Muscle of leg (tissue), 16 donors: ENCODE measurements at places on chromosomes 12 and 14. TPM values are rescaled to one million over a fixed set of nuclear protein-coding genes. Genes with fewer than 3 reads are reported as not detected.

Gene MYF5
- total RNA-seq, result 31.1 TPM

Gene LYZ
- 11.3 TPM for total RNA-seq

Gene CACNA2D4
- total RNA-seq, result 1.6 TPM

Gene PLD4
- 3.1 TPM for total RNA-seq

Gene ATF7IP
- 29.3 TPM for total RNA-seq

Gene ITGA7
- 255 TPM for total RNA-seq

Gene CARMIL3
- 0.27 TPM for total RNA-seq

Gene GPR65
- 0.53 TPM for total RNA-seq

GRCh38 chr12:55008944-55009585, 10.7 kb upstream of the NEUROD4 start:
- H3K4me3 ChIP-seq, result no peak overlapping the region
- peaks cover 8% of the 10 kb centered on the region for H3K4me1 ChIP-seq
- no peak overlapping the region for H3K27ac ChIP-seq
- peaks cover 3% of the 10 kb centered on the region for H3K27me3 ChIP-seq

DNA sequence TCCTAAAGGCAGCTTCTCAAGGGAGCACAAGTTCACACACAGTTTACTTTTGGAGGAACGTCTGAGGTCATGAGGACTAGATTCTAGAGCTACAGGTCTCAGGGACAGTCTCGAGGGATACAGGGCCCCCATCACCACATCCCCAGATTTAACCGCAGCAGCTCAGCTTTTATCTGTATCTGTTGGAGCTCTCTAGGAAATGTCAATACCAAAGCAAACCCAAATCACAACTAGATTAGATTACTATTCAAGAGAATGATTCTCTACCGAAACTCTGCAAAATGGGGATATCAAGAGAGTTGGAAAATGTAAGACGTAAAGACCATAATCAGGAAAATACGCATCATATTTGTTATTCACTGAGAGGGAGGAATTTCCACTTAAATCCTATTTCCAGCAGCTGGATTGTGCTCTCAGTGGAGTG, 4.0 kb upstream of the MYRFL start:
- H3K36me3 ChIP-seq, result no peaks in the 10 kb centered on the region
- peak; percentile 73 for DNase-seq
- H3K4me3 ChIP-seq, result no peak overlapping the region
- H3K4me1 ChIP-seq, result peaks cover 10% of the 10 kb centered on the region
- no peaks in the 10 kb centered on the region for H3K27me3 ChIP-seq
- H3K27ac ChIP-seq, result no peak overlapping the region

DNA sequence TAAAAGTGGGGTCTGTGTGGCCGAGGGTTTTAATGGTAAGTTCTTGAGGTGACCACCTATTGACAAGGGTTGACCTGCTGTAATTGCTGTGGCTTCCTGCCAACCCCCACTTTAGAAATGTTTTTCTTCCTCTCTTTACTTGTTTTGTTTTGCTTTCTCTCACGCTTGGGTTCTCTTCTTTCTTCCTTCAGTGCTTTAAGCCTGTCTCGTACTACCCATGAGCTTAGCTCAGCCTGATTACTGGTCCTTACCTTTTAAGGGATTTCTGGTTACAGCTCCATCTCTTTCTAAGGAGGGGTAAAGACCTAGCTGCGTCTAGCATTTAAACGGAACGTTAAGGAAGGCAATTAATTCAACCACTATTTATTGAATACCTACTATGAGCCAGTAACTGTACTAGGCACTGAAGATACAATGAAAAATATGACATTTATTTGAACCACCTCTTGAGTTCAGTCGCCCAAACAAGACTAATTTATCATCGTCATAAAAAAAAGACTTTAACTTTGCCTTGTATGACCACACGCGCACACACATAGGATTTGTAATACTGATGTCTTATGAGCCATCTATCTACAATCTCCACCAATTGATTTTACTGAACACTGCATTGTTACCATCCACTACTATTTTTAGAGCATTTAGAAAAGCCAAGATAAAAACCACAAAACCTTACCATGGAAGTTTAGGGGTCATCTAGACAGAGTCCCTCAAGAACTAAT, 888 bp upstream of the PPP1R12A start:
- peak overlapping the region; percentile 99 for H3K27ac ChIP-seq
- H3K4me3 ChIP-seq, result peak overlapping the region; percentile 94
- DNase-seq, result no peak

GRCh38 chr12:106582641-106583230, at the start of gene RFX4:
Gene RFX4, plus strand, starts transcription at chr12:106583004. Its CDS starts 317 bp downstream, at chr12:106583321.
- H3K27ac ChIP-seq, result no peak within 1 kb of the TSS
- H3K36me3 ChIP-seq, result no peaks in the 10 kb centered on the region
- H3K4me1 ChIP-seq, result peaks cover 45% of the 10 kb centered on the region
- H3K4me3 ChIP-seq, result peak within 1 kb of the TSS; percentile 35

GRCh38 chr14:97594306-97594705, 797.1 kb downstream of the VRK1 start:
- no peak overlapping the region for H3K4me3 ChIP-seq
- no peaks in the 10 kb centered on the region for H3K4me1 ChIP-seq
- no peaks in the 10 kb centered on the region for H3K36me3 ChIP-seq
- no peak for DNase-seq
- H3K27ac ChIP-seq, result no peak overlapping the region

DNA sequence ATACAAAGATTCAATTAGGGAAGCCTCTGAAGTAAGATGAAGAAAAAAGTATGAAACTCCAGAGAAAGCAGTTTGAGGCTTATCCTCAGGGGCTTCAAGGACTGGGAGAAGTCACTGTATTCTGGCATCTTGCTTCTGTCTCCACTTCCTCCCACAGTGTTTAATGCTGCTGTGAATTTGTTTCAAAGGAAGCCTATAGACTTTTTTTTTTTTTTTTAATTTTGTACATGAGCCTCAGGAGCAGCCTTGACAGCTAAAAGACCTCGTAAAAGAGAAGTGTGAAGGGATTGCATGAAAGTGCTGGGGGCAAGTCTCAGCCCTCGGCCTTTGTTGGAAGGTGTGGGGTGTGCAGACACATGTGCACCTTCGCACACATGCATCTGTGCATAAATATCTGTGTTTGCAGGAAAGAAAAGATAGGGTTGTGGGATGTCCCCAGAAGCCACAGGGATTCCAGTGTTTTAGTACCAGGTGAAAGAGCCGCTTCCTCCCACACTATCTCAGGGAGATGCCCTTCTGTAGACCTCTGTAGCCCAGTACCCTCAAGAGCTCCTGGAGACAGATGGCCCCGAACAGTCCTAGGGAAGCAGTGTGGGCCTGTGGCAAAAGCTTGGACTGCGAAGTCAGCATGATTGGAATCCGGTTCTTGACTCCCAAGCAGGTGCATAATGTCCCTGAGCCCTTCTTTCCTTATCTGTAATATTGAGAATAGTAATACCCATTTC, 193.5 kb upstream of the BCL2L14 start:
- DNase-seq, result no peak
- H3K4me1 ChIP-seq, result peaks cover 16% of the 10 kb centered on the region

DNA sequence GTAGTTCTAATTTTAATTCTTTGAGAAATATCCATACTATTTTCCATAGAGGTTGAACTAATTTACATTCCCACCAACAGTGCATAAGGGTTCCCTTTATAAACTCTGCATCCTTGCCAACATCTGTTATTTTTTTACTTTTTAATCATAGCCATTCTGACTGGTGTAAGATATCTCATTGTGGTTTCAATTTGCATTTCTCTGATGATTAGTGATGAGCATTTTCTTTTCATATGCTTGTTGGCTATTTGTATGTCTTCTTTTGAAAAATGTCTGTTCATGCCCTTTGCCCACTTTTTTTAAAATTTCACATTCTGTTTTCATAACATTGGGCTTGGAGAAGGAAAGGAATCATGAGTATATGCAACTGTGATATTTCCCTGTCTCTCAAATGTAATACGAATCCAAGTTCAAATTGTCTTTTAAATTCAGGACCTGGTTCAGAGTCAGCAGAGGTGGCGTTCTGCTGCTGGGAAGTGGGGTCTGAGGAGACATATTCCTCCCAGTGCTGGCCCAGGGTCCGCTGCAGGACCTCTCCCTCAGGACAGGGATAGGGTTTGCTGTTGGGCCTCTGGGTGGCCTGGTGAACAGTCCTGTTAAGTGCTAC, 81.2 kb upstream of the ETV6 start:
- H3K27me3 ChIP-seq, result no peaks in the 10 kb centered on the region
- DNase-seq, result no peak
- H3K27ac ChIP-seq, result no peak overlapping the region
- H3K36me3 ChIP-seq, result no peaks in the 10 kb centered on the region
- no peaks in the 10 kb centered on the region for H3K4me1 ChIP-seq

DNA sequence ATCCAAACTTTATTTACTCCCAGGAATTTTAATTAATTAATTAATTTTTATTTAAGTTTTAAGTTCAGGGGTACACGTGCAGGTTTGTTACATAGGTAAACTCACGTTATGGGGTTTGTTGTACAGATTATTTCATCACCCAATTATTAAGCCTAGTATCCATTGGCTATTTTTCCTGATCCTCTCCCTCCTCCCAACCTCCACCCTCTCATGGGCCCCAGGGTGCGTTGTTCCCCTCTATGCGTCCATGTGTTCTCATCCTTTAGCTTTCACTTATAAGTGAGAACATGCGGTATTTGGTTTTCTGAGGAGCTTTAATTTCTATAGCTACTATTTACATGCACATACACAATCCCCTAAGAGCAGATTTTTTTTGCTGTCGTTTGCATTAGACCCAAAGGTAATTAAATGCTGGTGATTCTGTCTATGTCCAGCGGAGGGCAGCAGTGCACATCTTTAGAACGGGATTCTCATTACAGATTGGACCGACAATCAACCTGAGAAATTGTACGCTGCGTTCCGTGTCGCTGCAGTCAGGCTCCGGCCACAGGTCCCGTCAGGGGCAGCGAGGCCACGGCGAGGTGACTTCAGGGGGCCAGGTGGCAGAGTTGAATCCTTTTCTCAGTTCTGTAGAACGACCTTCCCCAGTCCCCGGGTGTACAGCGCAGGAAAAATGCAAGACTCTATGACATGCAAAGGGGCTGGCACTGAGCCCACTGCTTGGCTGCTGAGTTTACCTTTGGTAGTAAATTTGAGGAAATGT, 11.6 kb downstream of the TMEM30B start:
- H3K4me1 ChIP-seq, result peaks cover 5% of the 10 kb centered on the region
- no peaks in the 10 kb centered on the region for H3K36me3 ChIP-seq
- peak overlapping the region; percentile 42 for H3K4me3 ChIP-seq
- peaks cover 3% of the 10 kb centered on the region for H3K27me3 ChIP-seq
- peak overlapping the region; percentile 15 for H3K27ac ChIP-seq

DNA sequence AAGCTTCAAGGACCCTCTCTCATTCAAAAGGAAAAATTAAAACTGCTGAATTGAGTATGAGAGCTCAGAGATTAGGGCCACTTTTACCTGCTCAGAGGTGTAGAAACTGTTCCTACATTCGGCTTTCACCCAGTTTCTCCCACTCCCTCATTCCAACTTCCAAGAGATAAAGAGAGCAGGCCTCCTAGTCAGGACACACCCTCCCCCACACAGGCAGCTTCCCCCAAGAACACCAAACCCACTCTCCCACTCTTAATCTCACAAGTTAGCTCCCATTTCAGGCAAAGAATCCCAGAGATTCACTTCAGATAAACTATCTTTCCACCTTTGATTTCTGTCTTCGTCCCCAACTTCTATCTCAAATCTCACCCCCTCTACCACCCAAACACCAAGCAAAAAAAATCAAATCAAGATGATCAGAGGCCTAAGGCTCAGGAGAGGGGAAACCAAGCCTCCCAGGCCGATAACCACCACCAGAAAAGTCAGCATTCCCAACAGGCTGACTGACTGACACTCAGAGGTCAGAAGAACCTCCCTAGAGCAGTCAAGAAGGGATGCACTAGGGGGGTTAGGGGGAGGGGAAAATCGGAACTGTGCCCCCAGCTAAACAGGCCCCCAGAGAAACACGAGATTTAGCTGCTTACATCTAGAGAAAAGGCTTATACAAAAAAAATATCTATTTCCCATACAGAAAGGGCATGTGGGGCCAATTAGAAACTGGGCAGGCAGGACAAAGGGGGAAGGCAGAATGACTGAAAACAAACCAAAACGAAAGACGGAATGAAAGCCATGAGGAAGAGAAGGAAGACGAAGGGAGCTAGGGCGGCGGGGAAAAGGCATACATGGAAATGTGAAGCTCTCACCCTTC, 13.2 kb upstream of the CDH24 start:
- peak overlapping the region; percentile 90 for H3K27ac ChIP-seq
- no peaks in the 10 kb centered on the region for H3K27me3 ChIP-seq
- H3K36me3 ChIP-seq, result peaks cover 58% of the 10 kb centered on the region
- no peak for DNase-seq
- peak overlapping the region; percentile 74 for H3K4me3 ChIP-seq
- peaks cover 26% of the 10 kb centered on the region for H3K4me1 ChIP-seq

DNA sequence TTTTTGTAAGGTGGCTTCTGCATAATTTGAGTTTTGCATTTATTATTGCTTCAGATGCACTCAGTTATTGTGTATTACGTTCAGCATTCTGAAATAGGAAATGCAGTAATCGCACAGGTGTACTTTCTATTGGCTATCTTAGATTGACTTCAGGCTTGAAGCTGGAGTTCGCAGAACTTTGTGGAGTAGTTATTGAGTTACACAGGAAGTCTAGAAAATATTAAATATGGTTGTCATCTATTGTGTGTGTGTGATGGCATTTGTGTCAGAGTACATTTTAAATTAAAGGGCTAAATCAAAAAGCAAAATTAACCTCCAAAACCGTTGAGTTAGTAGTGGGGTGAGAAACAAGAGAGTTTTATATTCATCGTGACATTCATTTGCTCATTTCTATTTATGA, 2.7 kb downstream of the ARID2 start:
- H3K27ac ChIP-seq, result peak overlapping the region; percentile 99
- no peaks in the 10 kb centered on the region for H3K27me3 ChIP-seq
- H3K4me3 ChIP-seq, result peak overlapping the region; percentile 73

GRCh38 chr14:43041976-43042375, 1435.3 kb downstream of the LRFN5 start:
- no peak overlapping the region for H3K4me3 ChIP-seq
- H3K36me3 ChIP-seq, result no peaks in the 10 kb centered on the region
- no peaks in the 10 kb centered on the region for H3K4me1 ChIP-seq
- no peaks in the 10 kb centered on the region for H3K27me3 ChIP-seq

- H3K27ac ChIP-seq, result peak overlapping the region; percentile 51
- no peaks in the 10 kb centered on the region for H3K27me3 ChIP-seq
- H3K36me3 ChIP-seq, result peaks cover 4% of the 10 kb centered on the region
- peak; percentile 28 for DNase-seq
- H3K4me1 ChIP-seq, result peaks cover 2% of the 10 kb centered on the region
Measured at GRCh38 chr12:12239127-12239526, 27.7 kb downstream of the LRP6 start.

- H3K27me3 ChIP-seq, result no peaks in the 10 kb centered on the region
- no peak overlapping the region for H3K4me3 ChIP-seq
- H3K36me3 ChIP-seq, result no peaks in the 10 kb centered on the region
- H3K4me1 ChIP-seq, result peaks cover 6% of the 10 kb centered on the region
- peak; percentile 71 for DNase-seq
- H3K27ac ChIP-seq, result no peak overlapping the region
Measured at GRCh38 chr12:12736759-12737676, 19.9 kb downstream of the CDKN1B start.

- no peak for DNase-seq
- no peak overlapping the region for H3K4me3 ChIP-seq
- no peak overlapping the region for H3K27ac ChIP-seq
- H3K36me3 ChIP-seq, result no peaks in the 10 kb centered on the region
Measured at GRCh38 chr12:7602277-7602676, 63.4 kb downstream of the APOBEC1 start.

GRCh38 chr14:65945327-65945726, 532.8 kb downstream of the FUT8 start:
- no peaks in the 10 kb centered on the region for H3K36me3 ChIP-seq
- H3K4me3 ChIP-seq, result no peak overlapping the region
- no peak overlapping the region for H3K27ac ChIP-seq
- H3K27me3 ChIP-seq, result peaks cover 10% of the 10 kb centered on the region
- DNase-seq, result no peak
- no peaks in the 10 kb centered on the region for H3K4me1 ChIP-seq
